ENCODE measurements at places on chromosomes 5 and 9.

DNA sequence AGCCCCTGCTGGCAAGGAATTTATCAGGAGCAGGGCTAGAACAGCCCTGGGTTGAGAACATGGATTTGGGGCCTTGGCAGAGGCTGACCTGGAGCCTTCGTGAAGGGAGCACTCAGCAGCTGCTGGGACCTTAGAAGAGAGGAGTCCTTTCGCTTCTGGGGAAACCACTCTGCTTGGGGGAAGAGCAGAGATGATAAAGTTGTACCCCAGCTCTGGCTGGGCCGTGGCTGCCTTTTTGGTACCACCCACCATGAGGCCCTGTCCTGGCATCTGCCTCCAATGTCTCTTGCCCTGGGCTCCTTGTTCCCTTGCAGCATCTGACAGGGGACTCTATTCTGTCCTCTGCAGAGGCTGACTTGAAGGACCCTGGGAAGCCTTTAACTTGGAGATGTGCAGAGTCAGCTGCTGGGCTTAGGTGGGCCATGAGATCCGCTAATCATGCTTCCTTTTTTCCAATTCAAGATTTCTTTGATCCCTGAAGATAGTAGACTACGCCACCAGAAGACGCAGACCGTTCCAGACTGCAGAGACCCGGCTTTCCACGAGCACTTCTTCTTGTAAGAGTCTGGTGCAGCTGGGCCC lies 20.2 kb downstream of the RGS3 start:
- no peak for DNase-seq

- DNase-seq, result no peak
Measured at GRCh38 chr9:18371141-18371540, 102.8 kb upstream of the ADAMTSL1 start.

- DNase-seq, result peak; percentile 96
Measured at GRCh38 chr5:57383093-57383861, 99.3 kb downstream of the ACTBL2 start.

DNA sequence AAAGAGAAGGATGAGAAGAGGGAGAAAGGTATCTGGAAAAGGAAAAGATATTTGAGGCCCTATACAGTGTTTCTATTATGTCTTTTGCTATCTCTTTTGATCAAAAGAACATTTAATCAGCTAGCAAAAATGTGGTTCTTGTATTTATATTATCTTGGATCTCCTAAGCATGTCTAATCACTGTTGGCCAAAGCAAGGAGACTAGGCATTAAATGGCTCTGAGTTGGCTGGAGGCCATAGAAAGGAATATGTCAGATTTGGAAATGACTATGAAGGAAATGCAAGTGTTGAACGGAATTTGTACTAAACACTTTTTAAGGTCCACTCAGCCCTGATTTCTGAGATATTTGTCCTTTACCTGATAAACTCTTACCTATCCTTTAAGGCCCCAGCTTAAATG lies 22.4 kb upstream of the THG1L start:
- peak; percentile 67 for DNase-seq

DNA sequence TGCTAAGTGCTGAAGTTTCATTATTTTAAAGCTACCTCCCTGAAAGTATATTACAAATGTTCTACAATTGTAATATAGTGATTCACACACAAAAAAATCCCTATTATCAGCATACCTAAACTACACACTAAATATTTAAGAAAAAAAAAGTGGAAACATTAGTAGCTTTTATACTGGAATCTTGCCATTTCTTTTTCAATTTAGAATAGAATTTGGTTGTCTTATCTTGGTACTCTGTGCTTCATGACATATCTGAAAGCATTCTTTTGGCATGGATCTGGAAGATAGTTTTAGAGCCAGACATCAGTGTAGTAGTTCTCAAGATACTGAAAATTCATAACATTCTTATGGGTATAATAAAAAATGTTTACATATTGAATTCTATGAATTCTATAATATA lies 35.0 kb downstream of the SLC1A3 start:
- DNase-seq, result no peak

- DNase-seq, result no peak
Measured at GRCh38 chr5:119742311-119742710, 113.0 kb downstream of the FAM170A start.

DNA sequence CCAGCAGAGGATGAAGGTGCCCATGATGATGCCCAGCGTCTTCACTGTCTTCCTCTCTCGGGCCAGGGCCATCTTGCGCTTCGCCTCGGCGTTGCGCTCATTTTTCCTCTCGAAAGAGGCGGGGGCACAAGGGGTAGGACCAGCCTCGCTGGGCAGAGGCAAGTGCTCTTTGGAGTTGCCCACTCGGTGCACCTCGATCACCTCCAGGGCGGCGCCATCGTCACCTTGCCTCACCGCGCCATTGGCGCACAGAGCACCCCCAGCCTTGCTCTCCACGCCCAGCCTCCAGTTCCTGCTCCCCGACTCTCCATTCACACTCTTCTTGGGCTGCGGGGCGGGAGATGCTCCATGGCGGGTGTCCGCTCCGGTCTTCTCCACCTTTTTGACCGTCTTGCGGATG lies 1.6 kb downstream of the HTR1A start:
- DNase-seq, result no peak

- peak; percentile 59 for DNase-seq
Measured at GRCh38 chr5:144142139-144142823, 28.2 kb downstream of the YIPF5 start.

- no peak for DNase-seq
Measured at GRCh38 chr9:132588501-132589147, 6.2 kb downstream of the BARHL1 start.

- DNase-seq, result no peak
Measured at GRCh38 chr9:92208693-92209524, 84.6 kb downstream of the IARS1 start.

GRCh38 chr9:1978941-1979340 lies 36.2 kb upstream of the SMARCA2 start:
- peak; percentile 57 for DNase-seq

DNA sequence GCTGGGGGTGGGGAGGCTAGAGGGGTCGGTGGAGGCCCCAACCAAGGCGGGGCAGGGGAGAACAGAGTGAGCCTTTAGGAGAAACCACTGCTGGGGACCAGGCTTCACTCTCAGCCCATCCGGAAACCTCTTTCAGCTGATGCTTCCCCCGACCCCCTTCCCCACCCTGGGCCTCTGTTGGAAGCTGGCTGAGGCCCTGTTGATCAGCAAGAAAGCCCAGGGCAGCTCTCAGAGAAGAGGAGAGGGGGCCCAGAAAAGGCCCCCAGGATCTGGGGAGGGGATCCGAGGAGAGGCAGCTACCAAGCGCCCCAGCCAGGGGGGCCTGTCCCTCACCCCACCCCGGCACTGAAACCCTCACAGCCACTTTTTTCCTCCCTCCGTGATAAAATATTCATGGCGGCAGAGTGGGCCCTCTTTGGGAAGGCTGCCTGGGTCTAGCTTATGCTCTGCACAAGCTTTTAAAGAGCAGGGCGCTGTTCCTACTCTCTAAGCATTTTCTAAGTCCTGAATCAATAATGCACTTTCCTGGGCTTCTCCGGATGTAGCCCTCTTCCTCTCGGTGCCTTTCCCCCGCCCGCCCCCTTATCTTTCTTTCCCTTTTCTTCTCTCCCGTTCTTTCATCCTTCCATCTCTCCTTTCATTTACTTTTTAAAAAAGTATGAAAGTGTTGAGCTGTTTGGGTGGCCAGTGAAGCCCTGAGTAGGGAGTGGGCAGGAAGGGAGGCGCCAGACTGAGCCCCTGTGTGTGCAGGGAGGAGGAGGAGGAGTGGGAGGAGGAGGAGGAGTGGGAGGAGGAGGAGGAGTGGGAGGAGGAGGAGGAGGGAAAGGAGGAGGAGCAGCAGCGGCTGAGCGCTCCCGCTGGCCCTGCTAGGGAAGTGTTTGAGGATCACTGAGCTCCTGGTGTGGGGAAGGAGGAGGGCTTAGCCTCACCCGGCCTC lies 23.5 kb downstream of the NTNG2 start:
- DNase-seq, result no peak

GRCh38 chr5:181020688-181021087 lies 19.4 kb upstream of the BTNL9 start:
- DNase-seq, result no peak

GRCh38 chr5:68849906-68850305 lies 243.9 kb upstream of the SLC30A5 start:
- DNase-seq, result no peak

DNA sequence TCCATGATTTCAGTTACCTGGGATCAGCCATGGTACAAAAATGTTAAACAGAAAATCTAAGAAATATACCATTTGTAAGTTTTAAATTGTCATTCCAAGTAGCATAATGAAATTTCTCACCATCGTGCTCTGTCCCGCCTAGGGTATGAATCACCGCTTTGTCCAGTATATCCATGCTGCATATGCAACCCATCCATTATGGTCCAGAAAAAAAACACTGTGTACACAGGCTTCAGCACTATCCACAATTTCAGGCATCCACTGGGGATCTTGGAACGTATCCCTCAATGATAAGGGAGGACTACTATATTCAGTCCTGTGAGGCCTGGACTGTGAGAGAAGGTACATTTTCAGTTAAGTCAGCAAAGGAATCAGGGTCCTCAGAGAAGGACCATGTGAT lies 37.6 kb upstream of the HNRNPA0 start:
- DNase-seq, result no peak

- DNase-seq, result no peak
Measured at GRCh38 chr5:34015120-34015822, 7.4 kb upstream of the AMACR start.

GRCh38 chr5:151954255-151954654 lies 29.6 kb upstream of the GLRA1 start:
- no peak for DNase-seq

Measured in HFFc6 (cell line).